Stimulated activated CD4-positive, alpha-beta T cell treated with anti-CD3 and anti-CD28 coated beads, Interleukin-2, amount 100 ng/mL, for 48 hours (primary cell): ENCODE measurements at places on chromosomes 7 and 10.

DNA sequence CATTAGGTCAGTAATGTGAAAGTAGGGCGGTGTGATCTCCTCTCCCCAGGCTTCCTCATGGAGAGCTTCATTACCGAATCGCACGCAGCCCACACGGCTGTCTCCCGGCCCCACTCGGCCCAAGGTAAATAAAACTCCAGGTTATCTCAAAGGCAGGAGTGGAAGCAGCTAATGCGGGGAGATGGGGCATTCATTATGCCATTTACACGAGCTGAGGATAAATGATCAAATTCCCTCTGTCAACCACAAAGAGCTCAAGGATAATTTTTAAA is 93.5 kb downstream of the ADARB2 start:
- DNase-seq, result no peak

- no peak for DNase-seq
Measured at GRCh38 chr7:100674411-100675104, 1.0 kb downstream of the GNB2 start.

DNA sequence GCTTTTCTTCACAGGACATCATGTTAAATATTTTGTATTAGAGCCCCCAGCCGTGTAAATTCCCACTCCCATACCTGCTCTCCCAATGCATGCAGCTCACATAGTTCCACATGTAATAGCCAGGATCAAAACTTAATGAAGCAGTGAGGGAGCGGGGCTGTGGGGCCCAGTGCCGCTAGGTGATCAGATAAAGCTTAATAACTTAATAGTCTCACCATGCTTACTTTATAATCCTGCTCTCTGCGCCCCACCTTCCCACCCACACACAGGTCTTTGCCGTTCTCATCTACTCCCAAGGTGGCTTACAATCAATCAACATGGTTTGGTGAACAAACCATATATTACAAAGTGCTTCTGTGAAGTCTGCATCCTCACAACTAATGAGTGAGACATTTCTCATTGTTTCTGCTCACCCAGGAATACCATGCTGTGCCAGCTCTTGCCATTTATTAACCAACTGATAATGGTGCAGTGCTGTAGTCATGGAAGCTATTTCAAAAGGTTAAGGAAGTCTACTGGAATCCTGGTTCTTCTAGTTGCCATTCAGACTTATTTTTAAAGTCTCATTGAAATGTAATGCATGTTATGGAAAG is 156.4 kb downstream of the CTTNBP2 start:
- no peak for DNase-seq

DNA sequence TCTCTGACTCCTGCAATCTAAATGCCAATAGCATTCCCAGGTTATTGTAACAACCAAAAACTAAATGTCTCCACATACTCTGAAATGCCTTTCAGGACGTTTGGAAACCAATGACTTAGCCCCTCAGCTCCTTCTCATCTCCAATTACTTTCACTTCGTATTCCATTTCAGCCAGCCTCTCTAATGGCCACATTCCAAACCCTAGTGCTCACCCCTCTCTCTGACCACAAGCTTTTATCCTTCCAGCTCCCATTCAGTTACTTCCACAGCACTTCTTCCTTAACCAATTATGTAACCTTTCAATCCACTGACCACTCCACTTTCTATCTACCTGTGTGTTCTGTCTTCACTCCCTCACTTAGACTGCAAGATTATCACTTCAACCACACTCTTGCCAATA is 4.3 kb downstream of the NOC3L start:
- no peak for DNase-seq

GRCh38 chr10:74598891-74599566 is 227.4 kb upstream of the KAT6B start:
- no peak for DNase-seq

DNA sequence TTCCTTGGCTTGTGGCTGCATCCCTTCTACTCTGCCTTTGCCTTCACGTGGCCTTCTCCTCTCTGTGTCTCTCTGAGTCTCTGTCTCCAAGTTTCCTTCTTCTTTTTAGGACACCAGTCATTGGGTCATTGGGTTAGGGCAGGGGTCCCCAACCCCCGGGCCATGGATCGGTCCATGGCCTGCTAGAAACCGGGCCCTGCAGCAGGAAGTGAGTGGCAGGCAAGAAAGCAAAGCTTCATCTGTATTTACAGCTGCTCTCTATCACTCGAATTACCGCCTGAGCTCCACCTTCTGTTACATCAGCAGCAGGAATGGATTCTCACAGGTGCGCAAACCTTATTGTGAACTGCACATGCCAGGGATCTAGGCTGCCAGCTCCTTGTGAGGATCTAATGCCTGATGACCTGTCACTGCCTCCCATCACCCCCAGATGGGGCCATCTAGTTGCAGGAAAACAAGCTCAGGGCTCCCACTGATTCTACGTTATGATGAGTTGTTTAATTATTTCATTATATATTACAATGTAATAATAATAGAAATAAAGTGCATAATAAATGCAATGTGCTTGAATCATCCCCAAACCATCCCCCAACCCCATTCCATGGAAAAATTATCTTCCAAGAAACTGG is 47.9 kb upstream of the DOCK1 start:
- DNase-seq, result no peak

DNA sequence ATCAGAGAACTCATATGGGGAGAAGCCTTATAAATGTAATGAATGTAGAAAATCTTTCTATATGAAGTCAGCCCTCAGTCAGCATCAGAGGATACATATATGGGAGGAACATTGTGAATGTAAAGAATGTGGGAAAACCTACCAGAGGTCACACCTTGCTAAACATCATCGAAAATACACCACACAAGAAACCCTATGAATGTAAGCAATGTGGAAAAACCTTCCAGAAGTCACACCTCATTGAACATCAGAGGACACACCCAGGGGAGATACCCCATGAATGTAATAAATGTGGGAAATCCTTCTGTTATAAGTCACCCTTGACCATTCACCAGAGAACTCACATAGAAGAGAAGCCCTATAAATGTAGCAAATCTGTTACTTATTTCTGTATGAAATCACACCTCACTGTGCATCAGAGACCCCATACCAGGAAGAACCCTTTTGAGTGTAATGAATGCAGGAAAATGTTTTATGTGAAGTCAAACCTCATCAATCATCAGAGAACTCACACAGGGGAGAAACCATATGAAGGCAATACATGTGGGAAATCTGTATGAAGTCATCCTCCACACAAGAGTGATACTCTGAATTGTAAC is 30.8 kb downstream of the ZNF12 start:
- DNase-seq, result no peak
